Activated CD4-positive, alpha-beta T cell treated with anti-CD3 and anti-CD28 coated beads for 1 hour (primary cell): ENCODE measurements at places on chromosomes 7 and 10.

DNA sequence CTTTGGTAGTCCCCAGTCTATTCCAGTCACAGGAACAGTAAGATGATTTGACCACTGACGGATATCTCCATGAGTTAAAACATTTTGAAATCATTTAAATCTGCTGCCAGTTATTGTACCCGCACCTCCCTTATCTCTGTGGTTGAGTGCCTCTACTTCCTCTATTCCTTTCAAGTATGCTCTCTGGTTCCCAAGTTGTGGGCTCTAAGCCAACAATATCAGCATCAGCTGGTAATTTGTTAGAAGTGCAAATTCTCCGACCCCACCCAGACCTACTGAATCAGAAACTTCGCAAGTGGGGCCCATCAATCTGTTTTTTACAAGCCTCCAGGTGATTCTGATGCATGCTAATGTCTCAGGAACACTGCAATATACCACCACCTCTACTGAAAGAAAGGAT is 235.5 kb downstream of the CCSER2 start:
- no peak for DNase-seq

GRCh38 chr7:117405519-117405918 is 21.8 kb downstream of the ASZ1 start:
- DNase-seq = no peak

GRCh38 chr10:24882047-24882698 is 70.2 kb downstream of the PRTFDC1 start:
- no peak for DNase-seq

DNA sequence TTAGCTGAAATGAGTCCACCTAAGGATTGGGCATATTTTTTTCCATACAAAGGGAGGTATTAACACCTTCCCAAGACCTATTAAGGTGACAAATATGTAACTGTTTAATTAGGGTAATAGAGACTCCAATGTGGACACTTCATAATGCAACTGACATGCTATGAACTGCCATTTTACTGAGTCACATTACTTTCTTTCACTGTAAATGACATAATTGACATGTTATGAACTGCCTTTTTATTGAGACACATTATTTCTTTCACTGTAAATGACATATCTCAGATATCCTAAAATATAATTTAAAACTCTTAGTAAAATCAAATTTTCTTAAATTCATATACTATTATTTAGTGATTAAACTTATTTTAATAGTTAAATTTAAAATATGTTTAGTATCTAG is 528.8 kb upstream of the PCDH15 start:
- DNase-seq = no peak

GRCh38 chr7:133869556-133869955 is 257.6 kb upstream of the LRGUK start:
- DNase-seq = no peak

DNA sequence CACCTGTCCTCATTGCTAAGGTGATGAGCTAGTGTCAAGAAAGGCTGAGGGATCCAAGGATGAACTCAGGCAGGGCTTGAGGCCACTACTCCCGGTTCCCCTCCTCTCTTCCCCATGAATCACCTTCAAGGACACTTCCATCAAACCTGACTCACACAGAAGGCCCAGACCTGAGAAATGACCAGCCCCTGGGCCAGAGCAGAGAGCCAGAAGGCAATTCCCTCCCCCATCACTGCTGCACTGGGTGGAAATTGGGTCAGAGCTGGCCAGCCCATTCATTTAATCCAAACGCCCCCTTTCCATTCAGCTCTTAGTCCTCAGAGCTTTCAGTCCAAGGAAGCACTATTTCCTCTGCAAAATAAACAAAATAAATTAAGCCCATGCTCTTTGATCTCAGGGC is 182.0 kb downstream of the KCNMA1 start:
- no peak for DNase-seq

GRCh38 chr10:67763499-67764011 is 67.6 kb upstream of the CTNNA3 start:
- peak; percentile 77 for DNase-seq

DNA sequence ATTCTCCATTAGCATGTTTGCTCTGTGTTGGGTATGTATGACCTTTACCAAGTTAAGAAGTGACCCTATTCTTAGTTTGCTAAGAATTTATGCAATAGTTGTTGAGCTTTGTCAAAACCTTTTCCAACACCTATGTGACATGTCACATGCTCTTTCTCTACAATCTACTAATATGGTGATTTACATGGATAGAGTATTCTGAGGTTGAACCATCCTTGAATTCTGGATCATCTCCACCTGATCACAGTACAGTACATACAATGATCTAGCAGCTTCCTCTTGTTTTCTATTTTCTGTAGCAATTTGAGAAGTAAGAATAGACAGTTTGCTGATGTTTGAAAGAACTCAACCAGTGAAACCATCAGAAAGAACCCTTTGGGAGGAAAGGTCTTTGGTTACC is 101.2 kb upstream of the PDGFA start:
- no peak for DNase-seq

DNA sequence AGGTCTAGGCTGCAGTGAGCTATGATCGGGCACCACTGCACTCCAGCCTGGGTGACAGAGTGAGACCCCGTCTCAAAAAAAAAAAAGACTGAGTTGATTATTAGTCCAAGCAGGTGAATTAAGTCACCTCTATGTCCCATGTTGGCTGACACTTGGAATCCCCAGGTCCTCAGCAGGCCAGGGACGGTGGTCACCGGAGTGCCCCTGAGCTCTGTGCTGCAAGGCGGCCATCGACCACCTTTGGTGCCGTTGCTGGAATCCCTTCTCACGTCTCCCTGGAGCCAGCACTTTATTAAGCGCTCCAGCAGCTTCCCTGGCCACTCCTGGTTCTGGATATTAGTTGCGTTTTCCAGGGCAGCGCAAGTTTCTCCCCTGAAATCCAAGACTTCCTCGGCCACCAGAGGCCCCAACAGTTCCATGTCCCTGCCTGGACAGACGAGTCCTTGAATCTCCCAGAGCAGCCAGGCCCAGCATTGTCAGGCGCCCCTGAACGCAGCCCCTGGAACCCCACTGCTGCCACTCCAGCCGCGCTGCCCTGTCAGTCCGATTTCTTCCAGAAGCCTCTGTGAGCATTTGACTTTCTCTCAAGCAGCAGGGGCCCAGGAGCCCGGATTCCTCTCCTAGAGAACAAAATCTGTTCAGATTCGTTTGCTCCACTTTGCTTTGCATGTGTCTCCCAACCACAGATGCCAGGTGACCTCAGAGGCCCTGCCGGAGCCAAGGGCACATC is 38.4 kb upstream of the FOXL3 start:
- no peak for DNase-seq

DNA sequence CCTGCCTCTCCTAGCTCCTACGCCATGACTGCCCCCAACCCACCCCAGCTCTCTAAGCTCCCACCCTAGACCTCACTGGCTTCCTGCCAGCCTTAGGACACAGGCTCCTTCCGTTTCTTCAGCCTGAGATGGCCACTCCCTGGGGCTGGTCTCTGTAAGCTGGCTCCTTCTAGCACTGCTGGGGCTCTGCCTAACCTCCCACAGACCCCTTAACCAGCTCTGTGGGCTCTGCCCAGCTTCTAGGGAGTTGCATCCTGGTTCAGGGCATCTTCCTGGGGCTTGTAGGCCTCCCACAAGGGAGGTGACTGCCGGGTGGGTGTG is 478.6 kb upstream of the KLF6 start:
- DNase-seq = no peak

DNA sequence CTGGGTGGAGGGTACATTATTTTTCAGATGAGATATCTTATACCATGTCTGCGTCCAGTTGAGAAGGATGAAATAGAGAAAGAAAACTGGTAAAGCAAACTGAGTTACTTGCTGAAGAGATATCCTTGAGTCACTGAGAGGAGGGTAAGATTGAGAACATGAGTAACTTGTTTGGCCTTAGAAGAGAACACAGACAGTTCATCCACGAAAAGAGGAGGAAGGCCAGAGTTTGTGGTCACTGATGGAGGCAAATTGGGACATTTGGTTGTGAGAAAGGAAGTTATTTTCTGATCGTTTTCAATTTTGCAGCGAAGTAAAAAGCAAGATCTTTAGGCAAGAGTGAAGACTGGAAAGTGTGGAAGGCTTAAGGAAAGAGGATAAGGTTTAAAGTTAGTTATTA is 15.6 kb downstream of the MBL2 start:
- no peak for DNase-seq
